Activated CD8-positive, alpha-beta memory T cell treated with anti-CD3 and anti-CD28 coated beads, Interleukin-2, amount 50 U/mL, for 48 hours (primary cell): ENCODE measurements at places on chromosomes 2 and 18.

- peak; percentile 77 for DNase-seq
Measured at GRCh38 chr2:15142069-15142689, 419.0 kb downstream of the NBAS start.

GRCh38 chr2:226002438-226002837, 602.9 kb downstream of the NYAP2 start:
- no peak for DNase-seq

GRCh38 chr18:58845928-58846724, 18.6 kb upstream of the ZNF532 start:
- DNase-seq = no peak

GRCh38 chr18:27787547-27787946, 389.4 kb downstream of the CDH2 start:
- DNase-seq = no peak

- no peak for DNase-seq
Measured at GRCh38 chr2:100832885-100833284, 12.9 kb downstream of the NPAS2 start.

DNA sequence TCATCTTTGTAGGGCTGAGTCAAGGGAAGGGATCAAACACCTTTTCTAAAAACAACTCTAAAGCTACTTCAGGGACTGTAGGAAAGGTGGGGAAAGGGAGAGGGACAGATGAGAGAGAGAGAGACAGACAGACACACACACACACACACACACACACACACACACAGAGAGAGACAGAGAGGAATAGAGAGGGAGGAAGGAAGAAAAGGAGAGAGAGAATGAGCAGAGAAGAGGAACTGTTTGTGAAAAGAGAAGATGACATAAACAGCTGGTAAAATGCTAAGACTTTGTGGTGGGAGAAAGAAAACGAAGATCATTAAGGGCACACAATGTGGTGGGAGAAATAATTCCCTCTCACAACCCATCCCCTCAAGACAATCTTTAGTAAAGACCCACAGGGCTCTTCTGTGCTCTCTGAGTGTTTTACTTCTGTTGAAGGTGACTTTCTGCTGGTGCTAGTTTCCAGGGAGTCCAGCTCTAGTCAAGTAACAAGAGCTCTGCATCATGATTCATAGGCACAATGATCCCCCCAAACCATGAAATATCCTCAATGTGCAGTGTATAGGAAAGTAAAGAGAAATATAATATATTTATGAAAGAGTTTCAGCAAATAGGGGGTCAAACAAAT, 77.2 kb upstream of the STK17B start:
- DNase-seq = no peak
